NB4 (cell line): ENCODE measurements at places on chromosomes 2 and 18.

GRCh38 chr2:20925265-20925889 lies 102.5 kb upstream of the LDAH start:
- DNase-seq: peak; percentile 13

DNA sequence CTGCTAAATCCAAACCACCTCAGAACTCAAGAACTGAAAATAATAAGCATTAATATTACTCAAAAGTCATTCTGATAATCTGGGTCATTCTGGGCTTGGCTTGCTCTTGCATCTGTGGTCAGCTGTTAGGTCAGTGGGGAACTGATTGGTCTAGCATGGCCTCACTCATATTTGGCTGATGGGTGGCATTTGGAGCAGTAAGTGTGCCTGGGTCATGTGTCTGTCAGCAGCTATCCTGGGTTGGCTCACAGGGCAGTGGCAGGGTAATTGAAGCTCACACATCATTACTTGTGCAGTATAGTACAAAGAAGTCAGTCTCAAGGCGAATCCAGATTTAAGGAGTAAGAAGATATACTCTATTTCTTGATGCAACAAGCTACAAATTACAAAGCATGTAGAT lies 9.6 kb downstream of the RPL37A start:
- peak; percentile 27 for DNase-seq

- no peak for DNase-seq
Measured at GRCh38 chr2:182391443-182391842, 35.4 kb downstream of the PDE1A start.

- DNase-seq: no peak
Measured at GRCh38 chr2:203973000-203973399, 36.4 kb downstream of the ICOS start.

DNA sequence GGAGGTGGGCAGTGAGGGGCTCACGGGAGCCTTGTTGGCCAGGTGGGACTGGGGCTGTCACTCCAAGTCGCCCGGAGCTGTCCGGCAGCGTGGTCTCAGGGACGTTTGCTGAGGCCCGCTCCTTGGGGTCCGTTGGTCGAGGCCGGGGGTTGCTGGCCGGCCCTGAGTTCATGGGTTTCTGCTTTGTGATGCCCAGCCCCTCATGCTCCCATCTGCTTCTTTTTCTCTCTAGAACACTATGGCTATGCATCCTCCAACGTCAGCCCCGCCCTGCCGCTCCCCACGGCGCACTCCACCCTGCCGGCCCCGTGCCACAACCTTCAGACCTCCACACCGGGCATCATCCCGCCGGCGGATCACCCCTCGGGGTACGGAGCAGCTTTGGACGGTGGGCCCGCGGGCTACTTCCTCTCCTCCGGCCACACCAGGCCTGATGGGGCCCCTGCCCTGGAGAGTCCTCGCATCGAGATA lies 14.5 kb downstream of the NFATC1 start:
- DNase-seq: no peak

DNA sequence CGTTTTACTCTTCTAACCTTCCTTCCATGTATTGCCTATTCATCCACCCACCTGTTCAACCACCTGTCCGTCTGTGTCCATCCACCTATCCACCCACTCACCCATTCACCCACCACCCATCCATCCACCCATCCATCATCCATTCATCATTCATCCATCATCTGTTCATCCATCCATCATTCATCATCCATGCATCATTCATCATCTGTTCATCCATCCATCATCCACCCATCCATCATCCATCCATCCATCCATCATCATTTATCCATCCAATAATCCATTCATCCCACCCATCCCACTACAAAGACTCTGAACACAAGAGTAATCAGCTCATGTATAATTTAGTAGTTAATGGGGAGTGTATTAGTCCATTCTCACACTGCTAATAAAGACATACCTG lies 78.0 kb downstream of the ACOXL start:
- DNase-seq: no peak

DNA sequence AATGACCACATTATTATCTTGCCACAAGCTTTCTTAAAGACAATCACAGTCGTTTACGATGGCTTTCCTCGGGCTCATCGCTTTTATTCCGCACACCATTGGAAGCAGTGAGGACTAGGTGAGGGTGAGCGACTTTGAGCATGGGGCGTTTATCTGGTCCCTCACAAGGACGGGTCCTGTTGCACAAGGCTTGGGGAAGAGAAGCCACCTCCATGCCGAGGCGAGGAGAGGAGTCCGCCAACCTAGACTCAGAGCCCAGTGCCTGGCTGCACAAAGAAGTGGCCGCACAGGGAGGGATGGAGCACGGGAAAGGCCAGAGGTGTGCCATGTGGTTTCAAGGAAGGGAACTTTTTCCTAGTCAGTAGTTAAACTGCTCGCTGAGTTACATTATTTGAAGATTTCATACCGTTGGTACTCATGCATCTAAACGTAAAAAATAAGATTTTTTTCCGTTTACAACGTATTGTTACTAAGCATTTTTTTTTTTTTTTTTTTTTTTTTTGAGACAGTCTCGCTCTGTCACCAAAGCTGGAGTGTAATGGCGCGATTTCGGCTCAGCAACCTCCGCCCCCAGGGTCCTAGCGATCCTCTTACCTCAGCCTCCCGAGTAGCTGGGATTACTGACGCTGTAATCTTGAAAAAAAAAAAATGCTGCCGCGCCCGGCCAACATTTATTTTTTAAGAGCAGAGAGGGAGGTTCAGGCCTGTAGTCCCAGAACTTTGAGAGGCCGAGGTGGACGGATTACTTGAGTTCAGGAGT lies 849 bp upstream of the CYP27C1 start:
- DNase-seq: peak; percentile 28

GRCh38 chr2:235045973-235046343 lies 94.1 kb downstream of the SH3BP4 start:
- no peak for DNase-seq

DNA sequence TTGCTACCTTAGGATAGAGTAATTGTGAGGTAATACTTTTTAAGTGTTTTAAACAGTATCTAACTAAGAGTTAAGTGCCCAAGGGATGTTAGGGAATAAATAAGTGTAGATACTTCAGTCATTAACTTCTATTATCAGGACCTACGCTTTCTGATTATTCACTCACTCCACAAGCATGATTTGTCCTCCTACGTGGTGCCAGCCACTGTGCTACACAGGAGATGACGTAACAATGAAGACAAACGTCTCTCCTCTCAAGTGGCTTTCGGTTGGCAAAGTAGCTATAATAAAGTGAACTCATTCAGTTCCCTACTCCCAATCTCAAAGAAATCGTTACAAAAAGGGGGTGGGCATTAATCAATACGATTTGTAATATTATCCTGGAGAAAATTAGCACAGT lies 100.9 kb upstream of the SETBP1 start:
- DNase-seq: no peak

DNA sequence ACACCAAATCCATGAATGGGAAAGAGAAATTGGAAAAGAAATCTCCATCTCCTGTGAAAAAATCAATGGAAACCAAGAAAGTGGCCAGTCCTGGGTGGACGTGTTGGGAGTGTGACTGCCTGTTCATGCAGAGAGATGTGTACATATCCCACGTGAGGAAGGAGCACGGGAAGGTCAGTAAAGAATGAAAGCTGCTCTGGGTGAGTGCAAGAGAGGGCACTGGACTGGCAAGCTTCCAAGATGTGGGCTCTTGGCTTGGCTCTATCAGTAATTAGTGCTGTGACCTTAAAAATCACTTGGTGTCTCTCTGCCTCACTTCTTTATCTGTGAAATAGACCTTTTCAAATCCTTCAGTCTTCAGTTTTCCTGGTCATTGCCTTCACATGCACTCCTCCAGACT lies 89.0 kb downstream of the ZNF532 start:
- DNase-seq: no peak

GRCh38 chr2:46493971-46494250 lies 14.5 kb downstream of the TMEM247 start:
- DNase-seq: no peak

GRCh38 chr2:96952976-96953610 lies 33.3 kb downstream of the FAM178B start:
- no peak for DNase-seq

- DNase-seq: no peak
Measured at GRCh38 chr2:111250448-111251030, 129.8 kb downstream of the BCL2L11 start.

GRCh38 chr2:213419980-213420379 lies 135.7 kb downstream of the SPAG16 start:
- no peak for DNase-seq

GRCh38 chr2:95307036-95307435 lies 9.9 kb downstream of the KCNIP3 start:
- no peak for DNase-seq

- no peak for DNase-seq
Measured at GRCh38 chr2:121627525-121628050, 21.7 kb downstream of the CLASP1 start.

GRCh38 chr2:224816816-224817215 lies 100.7 kb upstream of the CCDC195 start:
- DNase-seq: no peak

DNA sequence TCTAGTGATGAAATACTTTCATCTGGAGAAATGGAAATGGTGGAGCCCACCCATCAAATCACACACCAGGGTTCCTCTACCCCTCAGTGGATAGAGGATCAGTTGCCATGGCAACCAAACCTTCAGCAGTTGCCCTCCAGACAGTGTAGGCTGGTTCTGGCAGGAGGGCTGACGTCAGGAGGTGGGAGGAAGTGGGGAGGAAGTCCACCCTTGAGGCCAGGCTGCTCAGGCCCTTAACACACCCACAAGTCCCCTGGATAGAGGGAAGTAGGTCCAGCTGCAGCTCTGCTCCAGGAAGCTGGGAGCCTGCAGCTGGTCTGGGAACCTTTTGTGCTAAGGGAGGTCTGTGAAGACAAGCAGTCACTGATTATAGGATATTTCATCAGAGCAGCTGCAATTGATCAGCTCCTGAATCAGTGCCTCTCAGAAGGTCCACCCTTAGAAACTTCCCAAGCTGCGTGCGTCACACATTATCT lies 186.6 kb downstream of the MTX2 start:
- DNase-seq: peak; percentile 15

DNA sequence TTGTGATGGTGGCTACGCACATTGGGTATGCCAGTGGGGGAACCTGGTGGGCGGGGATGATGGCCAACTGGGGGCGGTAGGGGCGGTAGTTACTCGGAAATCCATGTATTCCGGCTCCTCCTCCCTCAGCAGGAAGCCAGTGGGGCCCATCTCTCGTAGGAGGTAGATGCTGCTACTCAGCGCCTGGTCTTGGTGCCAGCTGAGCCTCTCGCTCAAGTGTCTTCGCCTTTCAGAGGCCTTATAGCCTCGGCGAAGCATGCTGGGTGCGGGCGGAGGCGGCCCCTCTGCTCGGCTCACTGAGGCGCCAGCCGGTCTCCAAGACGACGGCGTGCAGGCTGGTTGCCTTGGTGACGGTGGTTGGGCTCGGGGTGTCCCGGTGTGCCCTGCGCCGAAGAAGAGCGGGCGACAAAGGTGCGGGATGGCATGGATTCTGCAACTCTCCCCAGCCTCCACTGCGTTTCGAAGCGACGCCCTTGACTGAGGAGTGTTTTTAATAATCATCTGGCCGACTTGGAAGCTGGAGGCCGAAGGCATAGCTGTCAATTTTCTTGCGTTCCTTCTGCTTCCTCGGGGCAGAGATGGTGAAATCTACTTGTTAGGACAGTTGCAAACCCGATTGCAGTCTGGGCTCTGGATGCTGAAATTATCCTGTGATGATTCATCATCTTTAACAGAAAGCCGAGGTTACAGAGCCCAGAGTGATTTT lies at the start of gene ZSWIM2:
ZSWIM2 (minus strand) TSS at position 298 of the 706 bp plus-strand sequence; CDS start at position 258, 40 bp downstream.
- no peak for DNase-seq

DNA sequence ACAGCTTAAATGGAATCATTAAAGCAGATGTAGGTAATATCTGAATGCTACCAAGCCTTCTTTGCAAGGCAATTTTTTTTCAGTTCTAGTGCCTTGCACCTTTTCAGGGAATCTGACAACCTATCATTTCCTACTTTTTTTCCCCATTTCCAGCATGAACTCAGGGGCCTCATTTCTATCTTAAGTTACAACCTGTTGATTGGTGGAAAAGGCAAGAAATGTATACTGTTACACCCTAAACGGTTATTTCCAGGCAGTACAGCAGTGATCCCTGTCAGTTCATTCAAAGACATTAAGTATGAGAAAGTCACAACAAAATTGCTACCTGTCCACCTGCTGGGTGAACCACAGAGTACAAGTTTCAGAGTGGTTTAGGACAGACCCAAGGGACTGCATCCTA lies 171.2 kb upstream of the PIK3C3 start:
- DNase-seq: no peak

DNA sequence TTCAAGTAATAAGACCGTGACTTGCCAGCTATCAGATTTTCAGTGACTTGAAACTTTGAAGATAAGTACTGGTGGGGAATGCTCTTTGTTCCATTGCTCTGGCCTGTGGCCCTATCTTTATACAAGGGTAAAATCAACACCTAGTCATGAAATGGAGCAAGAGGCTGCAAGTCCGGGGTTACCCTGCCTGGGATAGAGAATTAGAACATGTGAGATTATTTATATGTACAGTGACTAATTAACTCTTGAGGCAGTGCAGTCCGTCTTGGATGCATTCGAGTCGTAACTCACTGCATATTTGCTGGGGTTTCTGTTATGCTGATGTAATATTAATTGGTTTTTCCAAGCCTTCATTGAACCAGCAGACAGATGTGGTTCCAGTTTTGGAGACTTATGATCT lies 105.8 kb upstream of the LYPD6 start:
- DNase-seq: no peak

- DNase-seq: no peak
Measured at GRCh38 chr18:10138719-10139118, 224.9 kb downstream of the VAPA start.

DNA sequence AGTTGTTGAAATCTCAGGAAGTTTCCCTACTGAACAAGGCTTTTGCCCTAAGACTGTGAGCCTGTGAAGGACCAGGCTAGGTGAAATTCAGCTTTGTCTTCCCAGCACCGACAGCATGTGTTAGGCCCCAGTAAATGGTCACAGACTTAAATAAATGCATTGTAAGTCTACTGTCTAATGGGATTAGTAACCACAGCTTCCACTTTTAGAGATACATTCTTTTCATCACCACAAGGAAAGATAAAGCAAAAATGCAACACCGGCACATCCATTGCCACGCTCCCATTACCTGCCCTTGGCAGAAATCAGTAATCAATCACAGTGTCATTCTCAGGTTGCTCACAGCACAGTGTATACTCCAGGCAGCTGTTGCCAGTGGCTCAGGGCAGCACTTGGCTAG lies 59.3 kb downstream of the CRACDL start:
- DNase-seq: no peak

- DNase-seq: no peak
Measured at GRCh38 chr2:173881886-173882285, 83.3 kb downstream of the SP3 start.

GRCh38 chr2:6824962-6825361 lies 40.7 kb downstream of the CMPK2 start:
- DNase-seq: no peak

DNA sequence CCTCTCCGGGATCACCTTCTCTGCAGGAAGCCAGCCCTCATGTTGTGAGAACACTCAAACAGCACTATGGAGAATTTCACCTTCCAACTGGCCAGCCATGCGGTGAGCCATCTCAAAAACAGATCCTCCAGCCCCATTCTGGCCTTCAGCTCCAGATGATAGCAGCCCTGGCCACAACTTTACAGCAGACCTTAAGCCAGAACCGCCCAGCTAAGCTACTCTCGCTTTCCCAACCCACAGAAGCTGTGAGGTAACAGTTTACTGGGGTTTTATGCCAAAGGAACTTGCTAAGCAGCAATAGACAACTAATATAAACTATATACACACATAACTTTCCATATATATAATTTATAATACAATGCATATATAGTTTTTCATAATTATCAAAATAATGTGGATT lies 11.6 kb upstream of the PTPN4 start:
- no peak for DNase-seq

- no peak for DNase-seq
Measured at GRCh38 chr2:23524261-23524706, 139.3 kb downstream of the KLHL29 start.

GRCh38 chr18:23970161-23971096 lies 44.1 kb upstream of the TTC39C start:
- no peak for DNase-seq
